B cell (primary cell): ENCODE measurements at places on chromosomes 5 and 9. TPM values are rescaled to one million over a fixed set of nuclear protein-coding genes. Genes with fewer than 3 reads are reported as not detected.

DNA sequence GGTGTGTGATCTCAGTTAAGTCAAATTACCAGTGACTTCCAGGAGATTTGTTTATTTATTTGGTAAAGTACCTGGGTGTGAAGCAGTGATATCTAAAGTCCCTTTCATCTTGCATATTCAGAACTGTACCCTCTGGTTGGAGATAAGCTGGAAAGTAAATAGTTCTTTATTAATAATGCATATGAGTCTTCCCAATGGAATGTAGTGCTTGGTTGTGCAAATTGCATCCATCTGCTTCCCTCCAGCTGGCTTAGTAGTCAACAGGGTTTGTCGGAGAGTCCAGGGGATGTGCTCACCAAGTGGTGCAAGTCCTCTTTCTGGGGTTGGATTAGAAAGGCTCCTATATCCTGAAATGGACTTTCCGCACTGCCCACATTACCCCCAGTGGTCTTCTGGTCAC, 42.0 kb downstream of the TRPM3 start:
- no peak for DNase-seq

DNA sequence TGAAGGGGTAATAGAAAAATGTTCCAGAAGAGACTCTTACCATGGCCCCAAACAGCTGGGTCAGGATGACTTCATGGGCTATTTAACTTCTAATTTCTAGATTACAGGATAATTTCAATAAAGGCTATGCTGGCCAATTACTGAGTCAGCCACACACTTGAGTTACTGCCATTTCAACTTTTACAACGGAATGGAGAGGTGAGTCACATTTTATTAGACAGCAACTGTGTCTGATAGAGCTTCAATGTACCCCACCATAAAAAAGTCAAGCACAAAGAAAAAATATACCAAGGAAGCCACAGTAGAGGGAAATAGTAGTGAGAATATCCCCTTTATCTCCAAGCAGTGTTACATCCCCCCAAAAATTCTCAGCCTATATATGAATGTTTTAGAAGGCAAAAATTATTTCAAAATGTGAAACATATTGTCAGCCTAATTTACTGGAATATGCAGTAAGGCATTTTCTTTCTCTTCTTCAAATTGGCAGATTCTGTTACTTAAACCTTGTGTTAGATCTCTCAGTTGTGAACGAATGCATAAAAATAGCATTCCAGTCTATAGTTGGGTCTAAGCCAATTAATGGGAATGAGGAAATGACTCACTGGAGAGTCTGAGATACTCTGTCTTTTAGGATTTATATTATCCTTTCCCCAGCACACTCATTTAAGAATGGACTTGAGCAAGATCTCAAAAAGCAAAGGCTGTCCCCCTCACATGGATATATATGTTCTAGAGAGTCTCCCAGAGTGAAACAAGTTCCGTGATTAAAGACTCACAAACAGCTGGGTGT, 47.1 kb upstream of the RAI14 start:
- no peak for DNase-seq

DNA sequence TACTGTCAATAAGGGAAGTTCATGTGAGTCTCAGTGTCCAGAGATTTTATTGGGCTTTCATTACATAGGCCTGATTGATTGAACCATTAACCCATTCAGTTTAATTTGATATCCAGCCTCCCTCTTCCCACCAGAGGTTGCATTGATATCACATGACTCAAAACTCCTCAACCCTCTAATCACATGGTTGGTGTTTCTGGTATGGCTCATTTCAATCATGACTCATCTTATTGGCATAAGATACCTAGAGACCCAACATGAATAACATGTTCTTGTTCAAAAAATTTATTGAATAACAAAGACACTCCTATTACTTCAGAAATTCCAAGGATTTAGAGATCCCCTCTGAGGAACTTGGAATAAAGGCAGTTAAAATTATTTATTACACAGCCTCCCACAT, 982.2 kb downstream of the TLE1 start:
- DNase-seq = no peak

- no peak for DNase-seq
Observed at GRCh38 chr9:98603821-98604383, 104.8 kb downstream of the GABBR2 start.

PROP1 gene
- total RNA-seq = not detected in 2 replicates

GTF3C5 gene
- total RNA-seq = 77.3 and 80.5 TPM in 2 replicates
